CD4-positive, alpha-beta T cell treated with Interleukin-15 for 1 hour (primary cell): ENCODE measurements at places on chromosomes 6 and 20.

GRCh38 chr20:41540918-41541317, 77.3 kb downstream of the CHD6 start:
- no peak for DNase-seq

DNA sequence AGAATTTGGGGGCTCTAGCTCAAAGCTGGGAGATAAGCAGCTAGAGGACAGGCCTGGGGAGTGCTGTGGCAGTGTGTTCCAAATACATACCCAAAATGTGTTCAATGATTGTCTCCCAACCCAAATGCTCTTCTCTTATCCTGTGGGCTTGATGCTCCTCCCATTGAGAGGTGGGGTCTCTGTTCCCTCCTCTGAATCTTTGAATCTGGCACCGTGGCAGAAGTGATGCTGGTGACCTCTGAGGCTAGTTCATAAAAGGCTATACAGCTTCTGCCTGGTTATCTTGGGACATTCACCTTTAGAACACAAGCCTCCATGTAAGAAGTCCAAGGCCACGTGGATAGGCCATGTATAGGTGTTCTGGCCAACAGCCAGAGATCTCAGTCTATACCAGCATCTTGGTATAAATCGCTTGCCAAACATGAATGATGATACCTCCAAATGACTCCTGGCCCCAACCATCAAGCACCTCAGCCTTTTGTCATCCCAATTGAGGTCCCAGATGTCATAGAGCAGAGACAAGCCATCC, 15.9 kb upstream of the MYBL2 start:
- no peak for DNase-seq

GRCh38 chr20:62812181-62812906, 4.5 kb upstream of the COL9A3 start:
- no peak for DNase-seq

- DNase-seq = no peak
These were observed 36.4 kb downstream of the PSMG4 start for GRCh38 chr6:3294921-3295871.

DNA sequence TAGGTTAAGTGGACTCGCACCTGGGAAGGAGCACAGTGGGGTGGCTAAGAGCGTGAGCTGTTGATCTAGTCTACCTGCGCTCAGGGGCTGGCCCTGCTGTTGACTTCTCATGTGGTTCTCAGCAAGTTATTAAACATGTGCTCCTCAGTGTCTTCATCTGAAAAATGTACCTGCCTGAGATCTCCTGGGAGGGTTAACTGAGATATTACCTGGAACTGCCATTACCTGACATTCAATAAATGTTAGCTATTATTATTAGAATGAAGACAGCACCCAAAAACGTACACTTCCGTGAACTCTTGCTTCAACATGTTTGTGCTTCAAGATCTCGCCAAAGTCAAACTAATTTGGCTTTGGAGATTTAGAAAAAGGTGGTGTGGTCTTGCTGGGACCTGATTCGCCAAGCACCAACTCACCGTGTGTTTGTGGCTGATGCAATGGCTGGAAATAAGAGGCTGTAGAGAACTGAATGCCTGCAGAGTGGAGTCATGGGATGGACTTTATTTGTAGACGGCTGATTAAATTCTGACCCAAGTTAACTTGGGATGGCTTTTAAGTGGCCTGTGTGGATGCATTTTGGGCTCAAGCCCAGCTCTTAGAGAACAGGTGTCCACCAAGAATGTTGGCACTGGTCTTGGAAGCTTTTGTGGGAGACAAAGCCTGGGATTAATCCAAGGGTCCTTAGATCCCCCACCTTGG, 692.9 kb downstream of the QKI start:
- DNase-seq = no peak
